ENCODE measurements at places on chromosomes 6 and 20.
A peak's percentile ranks its signal among the peaks of the same experiment; 100 is the strongest.

- no peak for DNase-seq
These were observed 211.2 kb downstream of the PHACTR1 start for GRCh38 chr6:12927746-12928145.

DNA sequence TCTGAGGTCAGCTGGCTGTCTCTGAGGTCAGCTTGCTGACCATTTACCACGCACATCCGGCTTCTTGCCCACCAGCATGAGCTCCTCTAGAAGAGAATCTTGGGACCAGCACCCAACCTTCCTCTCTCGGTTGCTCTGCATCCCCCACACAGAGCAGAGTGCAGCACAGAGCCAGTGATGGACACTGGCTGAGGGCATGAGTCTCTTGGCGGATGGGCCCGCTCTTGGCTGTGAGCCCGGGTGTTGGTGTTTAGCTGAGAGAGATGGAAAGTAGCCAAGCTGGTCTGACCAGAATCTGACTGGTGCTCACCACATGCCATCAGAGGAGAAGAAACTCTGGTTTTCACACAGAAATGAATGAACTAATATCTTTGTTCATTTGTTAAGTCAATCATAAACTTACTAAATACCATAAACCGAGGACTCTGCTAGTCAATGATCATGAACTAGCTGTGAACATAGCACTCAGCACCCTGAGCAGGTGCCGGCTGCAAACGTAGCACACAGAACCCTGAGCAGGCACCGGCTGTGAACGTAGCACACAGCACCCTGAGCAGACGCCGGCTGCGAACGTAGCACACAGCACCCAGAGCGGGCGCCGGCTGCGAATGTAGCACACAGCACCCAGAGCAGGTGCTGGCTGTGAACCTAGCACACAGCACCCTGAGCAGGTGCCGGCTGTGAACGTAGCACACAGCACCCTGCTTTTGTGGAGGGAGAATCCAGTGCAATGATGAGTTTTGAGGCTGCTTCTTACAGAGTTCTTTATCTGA is 10.4 kb upstream of the THBS2 start:
- no peak for DNase-seq

GRCh38 chr6:24643920-24644319 is 2.1 kb downstream of the KIAA0319 start:
- no peak for DNase-seq

GRCh38 chr6:44004625-44005506 is 122.4 kb downstream of the MRPL14 start:
- peak; percentile 75 for DNase-seq

- DNase-seq, result no peak
These were observed 20.1 kb downstream of the HECA start for GRCh38 chr6:139154881-139155547.

DNA sequence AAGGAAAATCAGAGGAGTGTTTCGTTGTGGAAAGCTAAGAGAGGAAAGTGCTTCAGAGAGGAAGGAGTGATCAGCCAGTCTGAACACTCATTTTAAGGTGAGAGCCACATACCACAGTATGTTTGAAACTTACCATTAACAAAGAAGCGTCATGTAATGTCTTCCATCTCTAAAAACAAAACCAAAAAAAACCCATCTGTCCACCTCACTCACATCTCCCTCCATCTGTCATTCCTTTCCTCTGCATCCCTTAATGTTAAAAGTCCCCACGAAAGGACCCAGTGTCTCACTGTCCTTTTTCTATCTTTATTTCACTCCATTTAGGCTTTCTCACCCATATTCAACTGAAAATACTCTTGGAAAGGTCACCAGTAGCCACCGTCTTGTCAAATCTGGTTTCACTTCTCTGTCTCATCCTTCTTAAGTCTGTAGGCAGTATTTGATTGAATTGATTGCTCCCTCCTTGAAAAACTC is 59.4 kb upstream of the GNRH2 start:
- no peak for DNase-seq

DNA sequence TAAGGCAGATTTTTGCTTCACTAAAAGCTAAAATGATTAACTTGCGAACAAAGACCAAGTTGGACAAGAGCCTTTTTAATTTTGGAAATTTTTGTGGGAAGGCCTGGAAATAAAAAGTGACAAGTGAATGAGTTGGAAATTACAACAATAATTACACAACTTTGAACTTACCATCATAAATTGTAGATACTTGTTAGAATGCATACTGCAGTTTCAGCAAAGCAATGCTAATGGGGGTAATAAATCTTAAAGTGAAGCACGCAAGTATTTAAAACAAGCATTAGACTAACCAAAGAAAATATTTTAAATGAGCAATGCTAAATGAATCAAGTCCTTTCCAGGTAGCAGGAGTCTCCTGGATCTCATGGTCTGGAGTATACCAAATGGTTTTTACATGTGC is 83.2 kb upstream of the EYA4 start:
- no peak for DNase-seq

GRCh38 chr20:57813509-57814269 is 103.9 kb upstream of the PMEPA1 start:
- no peak for DNase-seq

- no peak for DNase-seq
These were observed 33.8 kb downstream of the DLGAP4 start for GRCh38 chr20:36339646-36340592.

GRCh38 chr6:20313960-20314530 is 87.6 kb upstream of the E2F3 start:
- no peak for DNase-seq

GRCh38 chr6:87944541-87944954 is 103.1 kb upstream of the SPACA1 start:
- DNase-seq, result no peak

- no peak for DNase-seq
These were observed 86.2 kb downstream of the ANKRD60 start for GRCh38 chr20:58141971-58142842.

DNA sequence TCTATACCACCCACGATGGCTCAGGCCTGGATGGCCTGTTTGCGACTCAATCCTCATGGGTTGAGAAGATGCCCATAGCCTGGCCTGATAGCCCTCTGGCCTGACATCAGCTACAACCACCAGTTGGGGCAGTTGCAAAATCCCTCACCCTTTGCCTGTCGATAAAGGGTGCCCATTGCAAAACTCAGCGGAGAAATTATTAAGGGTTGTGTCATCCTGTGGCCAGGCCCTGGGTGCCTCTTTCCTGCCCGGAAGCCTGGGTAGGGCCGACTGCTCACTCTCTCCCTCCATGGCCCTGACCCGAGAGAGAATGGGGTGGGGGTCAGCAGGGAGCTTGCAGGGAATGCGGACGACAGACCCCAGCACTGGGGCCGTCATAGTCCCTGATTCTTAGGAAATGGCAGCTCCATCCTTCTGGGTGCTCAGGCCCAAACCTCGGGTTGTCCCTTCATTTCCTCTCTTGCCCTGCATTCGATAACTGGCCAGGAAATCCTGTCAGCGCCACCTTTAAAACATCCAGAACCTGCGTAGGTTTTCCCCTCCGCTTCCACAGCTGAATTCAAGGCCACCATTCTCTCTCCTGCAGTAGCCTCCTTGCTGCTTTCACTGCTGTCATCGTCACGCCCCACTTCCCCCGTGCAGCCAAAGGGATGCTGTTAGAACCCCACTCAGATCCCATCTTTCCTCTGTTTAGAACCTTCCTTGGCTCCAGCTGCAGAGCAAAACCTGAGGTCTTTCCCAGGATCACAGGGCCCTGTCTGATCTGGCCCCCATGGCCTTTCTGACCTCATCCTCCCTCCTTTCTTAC is 31.1 kb downstream of the CEBPB start:
- DNase-seq, result peak; percentile 81

DNA sequence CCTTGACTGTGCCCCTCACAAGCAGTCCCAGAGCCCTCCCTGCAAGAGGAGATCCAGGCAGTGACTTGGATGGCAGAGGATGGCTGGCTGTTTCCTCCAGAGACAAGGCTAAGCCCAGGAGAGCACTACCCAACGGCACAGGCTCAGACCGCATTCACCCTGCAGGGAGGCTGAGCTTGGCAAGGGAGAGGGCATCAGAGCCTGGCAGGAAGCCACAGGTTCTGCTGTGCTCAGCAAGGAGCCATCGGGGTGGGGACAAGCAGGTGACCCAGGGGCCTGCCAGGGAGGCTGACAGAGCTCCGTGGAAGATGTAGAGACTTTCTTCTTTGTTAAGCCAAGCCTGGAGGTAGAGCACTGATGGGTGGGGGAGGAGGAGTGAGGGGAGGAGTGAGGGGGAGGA is 159.2 kb upstream of the CST7 start:
- DNase-seq, result no peak

Measured in 8988T (cell line).